ENCODE measurements at places on chromosomes 2 and 18.

GRCh38 chr2:28608500-28609424, 112.9 kb downstream of the PLB1 start:
- H3K36me3 ChIP-seq, result no peaks in the 10 kb centered on the region
- no peaks in the 10 kb centered on the region for H3K27me3 ChIP-seq
- H3K4me1 ChIP-seq, result peaks cover 15% of the 10 kb centered on the region
- DNase-seq, result no peak
- H3K27ac ChIP-seq, result no peak overlapping the region

DNA sequence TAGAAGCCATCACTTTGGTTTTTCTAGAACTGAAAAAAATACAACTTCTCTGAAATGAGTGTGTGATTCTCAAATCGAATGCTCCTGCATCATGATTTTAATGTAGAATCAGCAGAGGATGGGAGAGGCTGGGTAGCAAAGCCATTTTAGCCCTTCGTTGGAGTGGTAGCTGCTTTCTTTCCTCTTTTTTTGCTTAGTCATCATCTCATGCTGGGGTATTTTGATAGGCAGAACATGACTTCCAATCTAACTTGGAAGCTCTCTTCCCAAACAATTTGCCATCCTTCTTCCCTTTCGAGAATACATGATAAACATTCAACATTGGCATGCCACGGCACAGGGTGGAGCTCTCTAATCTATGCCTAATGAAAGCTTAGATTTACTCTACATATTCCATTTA, 311.2 kb upstream of the LRATD1 start:
- no peaks in the 10 kb centered on the region for H3K27me3 ChIP-seq
- no peaks in the 10 kb centered on the region for H3K36me3 ChIP-seq
- H3K27ac ChIP-seq, result no peak overlapping the region
- no peaks in the 10 kb centered on the region for H3K4me1 ChIP-seq
- DNase-seq, result no peak

- H3K27ac ChIP-seq, result no peak overlapping the region
- H3K27me3 ChIP-seq, result peaks cover 41% of the 10 kb centered on the region
- DNase-seq, result no peak
- no peak overlapping the region for H3K4me3 ChIP-seq
These were observed 145.5 kb upstream of the CTAGE1 start for GRCh38 chr18:22563164-22563583.

GRCh38 chr2:119841550-119841949, 81.8 kb downstream of the PTPN4 start:
- no peak overlapping the region for H3K27ac ChIP-seq
- no peak for DNase-seq
- H3K27me3 ChIP-seq, result no peaks in the 10 kb centered on the region
- H3K36me3 ChIP-seq, result peaks cover 9% of the 10 kb centered on the region
- H3K4me3 ChIP-seq, result no peak overlapping the region
- peaks cover 34% of the 10 kb centered on the region for H3K4me1 ChIP-seq

- peaks cover 3% of the 10 kb centered on the region for H3K27me3 ChIP-seq
- H3K36me3 ChIP-seq, result no peaks in the 10 kb centered on the region
- H3K4me1 ChIP-seq, result peaks cover 4% of the 10 kb centered on the region
- H3K4me3 ChIP-seq, result no peak overlapping the region
- no peak for DNase-seq
These were observed 14.4 kb downstream of the TNP1 start for GRCh38 chr2:216845426-216845825.

GRCh38 chr2:240701736-240702639, 10.3 kb downstream of the AQP12A start:
- DNase-seq, result no peak
- no peaks in the 10 kb centered on the region for H3K36me3 ChIP-seq
- peaks cover 15% of the 10 kb centered on the region for H3K27me3 ChIP-seq
- no peak overlapping the region for H3K27ac ChIP-seq

GRCh38 chr2:166643980-166644379, 149.9 kb upstream of the SCN7A start:
- no peaks in the 10 kb centered on the region for H3K27me3 ChIP-seq
- no peaks in the 10 kb centered on the region for H3K4me1 ChIP-seq
- DNase-seq, result no peak
- no peak overlapping the region for H3K27ac ChIP-seq

- H3K36me3 ChIP-seq, result no peaks in the 10 kb centered on the region
- H3K27me3 ChIP-seq, result peaks cover 8% of the 10 kb centered on the region
- DNase-seq, result no peak
- no peak overlapping the region for H3K4me3 ChIP-seq
These were observed 76.6 kb downstream of the ALK start for GRCh38 chr2:29844713-29845326.

DNA sequence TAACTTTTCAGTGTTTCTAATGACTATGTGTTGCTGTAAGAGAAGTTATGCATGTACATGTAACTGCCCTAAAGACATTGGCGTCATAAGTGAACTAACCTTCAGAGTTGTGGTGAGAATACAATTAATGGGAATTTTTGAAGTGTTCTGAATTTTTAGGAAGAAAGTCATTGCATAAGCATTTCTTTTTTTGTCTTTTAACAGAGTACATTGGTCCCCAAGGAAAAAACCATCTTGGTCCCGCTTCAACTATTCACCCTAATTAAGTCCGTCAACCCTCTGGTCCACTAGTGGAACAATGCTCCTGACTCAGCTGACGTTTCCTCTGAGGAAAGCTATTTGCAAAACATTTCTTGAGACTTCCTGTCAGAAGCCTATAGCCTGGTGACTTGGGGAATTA, 41.1 kb upstream of the VIT start:
- no peak for DNase-seq
- peaks cover 5% of the 10 kb centered on the region for H3K27me3 ChIP-seq
- H3K4me3 ChIP-seq, result no peak overlapping the region
- no peaks in the 10 kb centered on the region for H3K4me1 ChIP-seq
- no peak overlapping the region for H3K27ac ChIP-seq

- H3K4me3 ChIP-seq, result no peak overlapping the region
- no peaks in the 10 kb centered on the region for H3K36me3 ChIP-seq
- peaks cover 10% of the 10 kb centered on the region for H3K4me1 ChIP-seq
- peak; percentile 19 for DNase-seq
- peak overlapping the region; percentile 0 for H3K27ac ChIP-seq
These were observed 40.5 kb upstream of the SALL3 start for GRCh38 chr18:78939105-78939504.

DNA sequence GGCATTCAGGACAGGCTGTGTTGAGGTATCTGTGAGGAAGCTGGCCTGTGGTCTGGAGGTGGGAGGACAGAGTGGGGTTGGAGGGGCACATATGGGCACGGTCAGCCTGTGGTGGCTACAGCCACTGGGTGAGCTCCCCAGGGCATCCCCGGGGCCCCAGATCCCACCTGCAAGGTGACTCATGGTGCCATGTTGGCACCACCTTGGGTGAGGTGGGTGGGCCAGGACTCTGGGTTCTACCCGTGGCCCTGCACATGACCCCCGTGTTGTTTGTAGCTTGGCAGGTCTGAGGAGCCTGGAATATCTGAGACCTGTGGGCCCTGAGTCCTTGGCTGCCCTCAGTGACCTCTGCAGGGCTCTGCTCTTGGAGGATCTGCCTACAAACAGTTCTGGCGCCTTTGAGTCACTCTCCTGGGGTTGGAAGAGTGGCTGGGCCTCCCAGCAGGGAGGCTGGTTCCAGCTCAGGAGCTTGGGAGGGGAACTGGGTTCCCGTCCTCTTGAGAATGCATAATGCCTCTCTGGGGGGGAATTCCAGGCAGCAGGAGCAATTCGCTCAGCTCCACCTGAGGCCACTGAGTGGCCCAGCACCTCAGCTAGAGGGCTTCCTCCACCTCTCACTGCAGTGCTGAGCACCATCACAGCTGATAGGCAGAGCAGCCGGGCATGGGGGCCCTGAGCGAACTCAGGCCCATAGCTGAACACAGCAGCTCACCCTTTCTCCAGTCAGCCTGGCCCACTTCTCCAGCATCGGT, 105.1 kb downstream of the DYSF start:
- no peaks in the 10 kb centered on the region for H3K27me3 ChIP-seq
- no peaks in the 10 kb centered on the region for H3K4me1 ChIP-seq

GRCh38 chr18:31219395-31219794, 56.7 kb upstream of the DSC1 start:
- no peak for DNase-seq
- no peak overlapping the region for H3K27ac ChIP-seq
- H3K4me3 ChIP-seq, result no peak overlapping the region
- no peaks in the 10 kb centered on the region for H3K27me3 ChIP-seq
- H3K36me3 ChIP-seq, result no peaks in the 10 kb centered on the region
- no peaks in the 10 kb centered on the region for H3K4me1 ChIP-seq

GRCh38 chr2:69464575-69464974, 27.3 kb upstream of the NFU1 start:
- peaks cover 21% of the 10 kb centered on the region for H3K36me3 ChIP-seq
- peaks cover 4% of the 10 kb centered on the region for H3K4me1 ChIP-seq
- H3K27me3 ChIP-seq, result no peaks in the 10 kb centered on the region
- H3K27ac ChIP-seq, result no peak overlapping the region

- peaks cover 2% of the 10 kb centered on the region for H3K4me1 ChIP-seq
- H3K4me3 ChIP-seq, result no peak overlapping the region
- H3K27me3 ChIP-seq, result peaks cover 19% of the 10 kb centered on the region
- H3K36me3 ChIP-seq, result no peaks in the 10 kb centered on the region
These were observed 10.9 kb upstream of the FHL2 start for GRCh38 chr2:105409717-105410116.

DNA sequence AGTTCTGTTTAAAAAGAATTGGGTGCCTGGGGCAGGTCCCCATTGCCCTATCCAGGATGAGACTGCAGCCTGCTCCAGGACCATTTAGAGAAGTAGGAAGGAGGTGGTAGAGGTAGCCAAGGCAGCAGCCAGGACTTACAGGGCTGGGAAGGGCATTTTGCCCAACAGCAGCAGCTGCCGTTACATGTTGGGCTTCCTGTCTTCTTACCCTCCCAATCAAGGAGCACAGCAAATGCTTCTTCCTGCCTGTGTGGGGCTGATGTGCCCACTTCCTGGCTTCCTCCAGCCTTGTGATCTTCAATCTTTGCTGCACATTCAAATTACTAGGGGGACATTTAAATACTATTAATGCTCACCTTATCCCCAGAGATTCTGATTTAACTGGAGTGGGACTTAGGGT, 112.0 kb downstream of the QPCT start:
- DNase-seq, result peak; percentile 12
- peaks cover 50% of the 10 kb centered on the region for H3K4me1 ChIP-seq
- H3K27me3 ChIP-seq, result no peaks in the 10 kb centered on the region
- no peak overlapping the region for H3K4me3 ChIP-seq

DNA sequence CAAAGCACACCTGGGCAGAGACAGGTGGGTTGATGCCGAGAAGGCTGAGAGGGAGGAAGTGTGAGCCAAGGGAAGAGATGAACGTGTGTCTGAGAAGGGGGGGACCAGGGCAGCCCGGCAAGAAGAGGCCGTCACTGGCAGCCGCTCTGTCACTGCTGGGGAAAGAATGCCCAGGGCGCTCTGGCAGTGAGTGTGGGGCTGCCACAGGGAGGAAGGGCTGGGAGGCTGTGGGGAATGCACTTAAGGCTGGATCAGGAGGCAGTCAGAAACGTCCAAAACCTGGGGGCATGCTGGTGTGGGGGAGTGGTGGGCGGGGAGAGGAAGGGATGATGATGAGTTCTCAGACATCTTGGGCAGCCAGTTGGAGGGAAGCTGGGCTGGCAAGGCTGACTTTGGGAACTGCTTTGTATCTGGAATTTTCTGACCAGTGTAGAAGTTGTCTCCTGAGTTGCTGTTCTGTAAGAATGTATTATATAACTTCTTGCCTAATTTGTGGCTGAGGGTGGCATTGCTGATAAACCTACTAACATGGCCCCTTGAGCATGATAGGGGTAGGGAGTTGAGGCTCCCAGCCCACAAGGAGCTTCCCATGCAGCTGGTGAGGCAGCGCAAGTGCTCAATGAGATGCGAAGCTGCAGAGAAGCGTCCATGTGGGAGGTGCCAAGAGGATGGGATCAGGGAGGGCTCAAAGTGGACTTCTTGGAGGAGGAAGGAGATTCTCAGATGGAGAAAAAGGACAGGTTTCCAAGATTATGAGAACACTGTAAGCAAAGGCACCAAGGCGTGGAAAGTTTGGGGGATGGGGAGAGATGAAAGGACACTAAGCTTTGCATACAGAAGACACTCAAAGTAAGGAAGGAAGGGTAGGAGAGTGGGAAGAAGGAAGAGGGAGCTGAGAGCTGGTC, 185.1 kb upstream of the HAAO start:
- no peak for DNase-seq
- H3K27me3 ChIP-seq, result peaks cover 2% of the 10 kb centered on the region
- no peak overlapping the region for H3K27ac ChIP-seq
- H3K36me3 ChIP-seq, result no peaks in the 10 kb centered on the region

- no peaks in the 10 kb centered on the region for H3K36me3 ChIP-seq
- H3K4me3 ChIP-seq, result no peak overlapping the region
- no peaks in the 10 kb centered on the region for H3K4me1 ChIP-seq
- H3K27ac ChIP-seq, result no peak overlapping the region
- H3K27me3 ChIP-seq, result no peaks in the 10 kb centered on the region
- no peak for DNase-seq
These were observed 59.4 kb downstream of the STEAP3 start for GRCh38 chr2:119282996-119283511.

DNA sequence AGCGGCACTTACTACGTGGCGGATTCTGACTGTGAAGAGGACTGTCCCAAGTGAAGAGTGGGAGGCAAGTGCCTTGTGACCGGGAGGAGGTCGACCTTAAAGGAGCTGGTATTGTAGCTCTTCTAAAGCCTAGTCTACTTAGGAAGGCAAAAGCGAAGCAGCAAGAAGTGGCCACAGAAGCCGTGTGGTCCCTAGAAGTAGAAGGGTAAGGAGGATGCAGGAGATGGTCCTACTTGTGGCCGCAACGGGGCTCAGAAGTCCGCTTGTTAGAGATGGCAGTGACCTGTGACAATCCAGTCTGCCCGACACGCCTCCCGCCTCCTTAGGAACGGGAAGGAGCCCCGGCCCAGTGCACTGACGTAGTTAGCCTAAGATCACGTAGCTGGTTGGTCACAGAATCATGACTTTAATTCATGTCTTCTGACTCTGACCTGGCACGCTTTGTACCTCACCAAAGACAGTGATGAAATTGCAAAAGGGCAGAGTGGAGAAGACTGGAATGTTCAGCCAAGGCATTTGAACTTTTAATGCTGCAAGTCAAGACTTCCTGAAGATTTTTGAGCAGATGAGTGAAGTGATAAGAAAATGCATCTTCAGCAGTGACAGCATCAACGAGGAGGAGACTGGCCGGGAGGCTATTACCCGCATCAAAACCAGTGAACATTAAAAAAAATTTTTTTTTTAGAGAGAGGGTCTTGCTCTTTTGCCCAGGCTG, 749 bp upstream of the EIF2AK3 start:
- peak; percentile 85 for DNase-seq
- H3K27ac ChIP-seq, result no peak overlapping the region
- H3K36me3 ChIP-seq, result peaks cover 2% of the 10 kb centered on the region
- no peaks in the 10 kb centered on the region for H3K27me3 ChIP-seq

- H3K27me3 ChIP-seq, result peaks cover 6% of the 10 kb centered on the region
- no peaks in the 10 kb centered on the region for H3K4me1 ChIP-seq
- DNase-seq, result no peak
- no peak overlapping the region for H3K27ac ChIP-seq
- no peaks in the 10 kb centered on the region for H3K36me3 ChIP-seq
These were observed 297.2 kb downstream of the NCKAP5 start for GRCh38 chr2:133271105-133271504.

- no peaks in the 10 kb centered on the region for H3K4me1 ChIP-seq
- no peak for DNase-seq
- no peak overlapping the region for H3K27ac ChIP-seq
- H3K4me3 ChIP-seq, result no peak overlapping the region
These were observed 314.0 kb downstream of the MEIS1 start for GRCh38 chr2:66748939-66749338.

- no peak overlapping the region for H3K4me3 ChIP-seq
- no peaks in the 10 kb centered on the region for H3K27me3 ChIP-seq
- no peaks in the 10 kb centered on the region for H3K4me1 ChIP-seq
- no peak for DNase-seq
These were observed 103.3 kb downstream of the MDH1 start for GRCh38 chr2:63692002-63692606.

Measured in activated naive CD8-positive, alpha-beta T cell treated with anti-CD3 and anti-CD28 coated beads, Interleukin-2, amount 50 U/mL, for 24 hours (primary cell).